Stimulated activated naive CD4-positive, alpha-beta T cell treated with Interleukin-2 at 50 U/mL for 16 hours (primary cell): ENCODE measurements at places on chromosomes 12 and 14.
A peak's percentile ranks its signal among the peaks of the same experiment; 100 is the strongest.

- no peak for DNase-seq
Observed at GRCh38 chr12:3348055-3348454, 142.9 kb upstream of the PRMT8 start.

GRCh38 chr12:95336387-95337067 lies 118.9 kb downstream of the VEZT start:
- no peak for DNase-seq

DNA sequence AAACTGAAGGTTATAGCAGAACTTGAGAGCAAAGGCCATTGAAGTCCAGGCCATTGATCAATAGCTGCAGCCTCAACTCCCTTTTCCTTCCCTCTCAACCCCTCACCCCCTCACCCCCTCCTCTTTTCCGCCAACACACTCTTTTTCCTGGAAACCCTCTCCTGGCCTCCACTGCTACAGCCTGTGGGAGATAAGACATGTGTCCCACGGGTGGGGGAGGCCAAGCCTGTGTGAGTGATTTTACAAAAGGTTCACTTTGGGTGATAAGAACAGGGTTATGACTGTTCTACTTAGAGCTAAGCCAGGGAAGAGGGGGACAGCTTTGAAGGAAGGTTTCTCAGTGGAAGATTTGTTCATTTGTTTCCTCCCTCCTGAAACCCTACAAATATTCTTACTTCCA lies 9.2 kb upstream of the FGF23 start:
- no peak for DNase-seq

DNA sequence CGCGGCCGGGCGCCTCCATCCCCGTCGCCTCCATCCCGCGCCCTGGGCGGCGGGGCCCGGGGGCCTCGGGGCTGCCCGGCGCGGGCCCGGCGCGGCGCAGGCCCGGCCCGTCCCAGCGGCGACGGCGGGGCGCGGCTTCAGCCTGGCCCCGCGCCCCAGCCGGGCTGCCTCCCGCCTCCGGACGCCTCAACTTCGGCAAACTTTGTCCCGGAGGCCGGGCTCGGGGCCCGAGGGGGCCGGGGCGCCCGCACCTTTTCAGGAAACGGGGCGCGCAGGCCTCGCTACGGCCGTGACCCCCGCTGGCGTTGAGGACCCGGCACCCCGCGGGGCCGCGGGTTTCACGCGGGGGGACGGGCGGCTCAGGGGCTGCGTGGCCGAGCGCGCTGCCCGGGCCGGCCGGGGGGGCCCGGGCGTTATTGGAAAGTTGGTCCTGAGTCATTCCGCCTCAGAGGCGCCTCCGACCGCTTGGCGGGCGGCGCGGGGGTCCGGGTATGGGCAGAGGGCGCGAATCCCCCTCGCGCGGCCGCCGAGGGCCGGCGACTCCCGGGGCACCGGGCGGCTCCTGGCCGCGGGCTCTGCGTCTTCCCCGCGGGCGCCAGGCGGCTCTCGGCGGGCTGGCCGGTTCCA lies 575 bp downstream of the TRAF3 start:
- no peak for DNase-seq

- no peak for DNase-seq
Observed at GRCh38 chr12:51865757-51866270, 17.3 kb upstream of the FIGNL2 start.

- no peak for DNase-seq
Observed at GRCh38 chr12:113758165-113758924, 207.8 kb downstream of the RBM19 start.

DNA sequence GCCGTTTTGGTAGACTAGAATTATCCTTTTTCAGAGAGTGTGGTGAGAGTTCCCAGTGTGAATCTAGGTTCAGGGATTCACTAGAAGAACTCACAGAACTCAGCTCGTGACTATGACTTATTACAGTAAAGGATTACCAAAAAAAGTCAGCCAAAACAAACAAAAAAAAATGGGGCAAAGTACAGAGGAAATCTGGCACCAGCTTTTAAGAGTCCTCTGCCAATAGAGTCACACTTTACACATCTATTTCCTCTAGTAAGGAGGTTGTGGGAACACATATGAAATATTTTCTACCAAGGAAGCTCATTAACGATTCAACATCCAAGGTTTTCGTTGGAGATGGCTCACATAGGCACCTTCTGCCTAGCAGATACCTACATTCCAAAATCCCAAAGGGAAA lies 28.2 kb downstream of the TSPAN19 start:
- no peak for DNase-seq

GRCh38 chr12:32115404-32116104 lies 8.9 kb downstream of the BICD1 start:
- no peak for DNase-seq

- no peak for DNase-seq
Observed at GRCh38 chr14:88289996-88290395, 33.1 kb downstream of the KCNK10 start.

DNA sequence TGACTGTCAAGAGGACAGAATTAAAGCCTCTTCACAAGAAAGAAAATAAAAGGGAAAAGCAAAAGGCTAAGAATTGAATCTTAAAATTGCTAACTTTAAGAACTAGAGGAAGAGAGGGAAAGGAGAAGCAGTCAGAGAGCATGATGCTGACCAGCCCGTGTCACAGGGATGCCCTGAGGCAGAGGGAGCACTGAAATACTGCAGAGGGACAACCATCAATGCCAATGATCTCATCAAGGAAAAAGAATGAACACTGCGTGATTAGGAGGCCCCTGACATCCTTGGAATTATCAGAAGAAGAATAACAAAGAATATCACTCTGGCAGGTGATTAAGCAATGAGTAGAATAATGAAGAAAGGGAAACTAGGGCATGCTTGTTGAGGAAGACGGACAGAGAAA lies 252.2 kb upstream of the GRIP1 start:
- DNase-seq = no peak

- no peak for DNase-seq
Observed at GRCh38 chr14:104637546-104638003, 33.0 kb upstream of the TMEM179 start.

GRCh38 chr12:10030446-10030845 lies at the start of gene CLEC9A:
Gene CLEC9A, plus strand, starts transcription at chr12:10030682. Its CDS starts 22,006 bp downstream, at chr12:10052688.
- no peak for DNase-seq

- DNase-seq = no peak
Observed at GRCh38 chr12:29389295-29389919, 8.4 kb upstream of the ERGIC2 start.

DNA sequence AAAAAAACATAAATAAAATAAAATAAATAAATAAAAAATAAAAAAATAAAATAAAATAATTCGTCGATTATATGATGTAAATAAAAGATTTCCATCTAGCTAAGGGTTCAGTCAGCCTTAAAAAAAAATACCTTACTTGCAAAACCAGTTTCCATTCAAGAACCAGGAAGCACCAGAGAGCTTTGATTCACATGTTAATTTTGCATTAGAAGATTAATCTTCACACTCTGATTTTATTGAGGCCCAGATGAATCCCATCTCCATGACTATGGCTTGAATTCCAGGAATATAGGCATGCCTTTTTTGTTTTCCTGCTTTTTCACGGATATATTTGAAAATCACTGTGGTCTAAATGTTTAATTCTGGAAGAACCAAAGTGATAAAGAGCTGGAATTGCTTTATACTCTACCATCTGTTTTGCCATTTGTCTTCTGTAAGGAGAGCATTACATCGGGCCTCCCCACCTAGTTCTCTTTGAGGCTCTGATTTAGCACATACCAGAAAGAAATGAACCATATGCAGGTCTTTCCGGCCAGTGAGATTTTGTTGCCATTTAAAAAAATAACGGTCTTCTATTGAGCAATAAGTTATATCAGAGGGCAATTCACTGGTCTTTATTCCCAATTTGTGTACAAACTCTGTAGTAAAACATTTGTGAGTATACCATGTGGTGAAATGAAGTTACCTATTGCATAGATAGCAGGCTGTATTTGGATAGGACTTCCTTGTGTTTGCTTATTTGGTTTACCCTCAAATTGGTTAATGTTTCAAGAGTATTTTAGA lies 175.5 kb downstream of the AEBP2 start:
- no peak for DNase-seq

GRCh38 chr12:105025890-105026289 lies 39.8 kb downstream of the NOPCHAP1 start:
- DNase-seq = no peak

- DNase-seq = peak; percentile 9
Observed at GRCh38 chr14:100239211-100239839, 381 bp downstream of the YY1 start.

DNA sequence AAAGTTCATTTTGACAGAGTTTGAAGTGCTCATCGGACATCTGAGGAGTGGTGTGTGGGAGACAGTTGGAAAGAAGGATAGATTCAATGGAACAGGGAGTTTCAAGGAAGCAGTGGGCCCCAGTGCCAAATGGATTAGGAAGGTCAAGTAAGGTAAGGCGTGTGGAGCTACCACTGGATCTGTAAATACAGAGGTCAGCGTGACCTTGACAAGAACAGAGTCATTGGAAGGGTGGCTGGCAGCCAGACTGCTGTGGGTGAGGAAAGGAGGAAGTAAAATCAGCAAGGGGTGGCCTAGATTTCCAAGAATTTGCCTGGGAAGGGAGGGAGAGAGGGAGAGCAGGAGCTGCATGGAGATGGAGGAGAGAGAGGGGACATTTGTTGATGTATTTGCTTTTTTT lies 68.2 kb upstream of the IGF1 start:
- no peak for DNase-seq

DNA sequence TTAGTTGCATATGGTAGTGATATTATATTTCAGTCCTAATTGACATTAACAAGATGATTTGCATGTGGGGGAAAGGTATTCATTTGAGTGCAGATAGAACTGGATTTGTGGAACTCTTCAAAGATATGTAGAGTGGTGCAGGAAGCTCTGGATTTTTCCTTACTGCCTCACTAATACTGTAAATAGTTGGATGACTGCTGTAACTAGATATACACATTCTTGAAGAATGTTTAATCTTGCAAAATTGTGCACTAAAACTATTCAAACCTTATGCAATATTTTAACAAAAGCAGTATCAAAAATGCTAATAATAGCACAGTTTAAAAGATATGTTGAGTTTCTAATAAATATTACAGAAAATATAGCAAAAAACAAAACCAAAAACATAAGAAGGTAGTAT lies 43.1 kb upstream of the ATF7IP start:
- no peak for DNase-seq

DNA sequence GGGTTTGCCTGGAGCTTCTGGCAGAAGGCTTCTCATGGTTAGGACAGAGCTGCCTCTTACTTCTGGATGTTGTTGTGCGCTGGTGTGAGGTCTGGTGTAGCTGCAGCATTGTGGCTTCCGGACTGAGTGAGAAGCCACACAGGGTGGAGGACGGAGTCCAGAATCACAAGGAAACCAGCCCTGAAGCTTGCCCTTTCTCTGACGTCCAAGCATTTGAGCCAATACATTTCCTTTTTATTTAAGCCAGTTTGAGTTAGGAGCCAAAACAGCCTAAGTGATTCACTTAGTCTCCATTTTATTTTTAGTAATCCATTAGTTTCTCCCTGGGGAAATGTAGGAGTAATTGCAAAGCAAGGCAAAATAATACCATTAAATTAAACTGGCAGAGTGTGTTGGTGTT lies 402.4 kb upstream of the RGS6 start:
- DNase-seq = no peak

- DNase-seq = no peak
Observed at GRCh38 chr14:58066115-58066514, 85.9 kb downstream of the ARMH4 start.

DNA sequence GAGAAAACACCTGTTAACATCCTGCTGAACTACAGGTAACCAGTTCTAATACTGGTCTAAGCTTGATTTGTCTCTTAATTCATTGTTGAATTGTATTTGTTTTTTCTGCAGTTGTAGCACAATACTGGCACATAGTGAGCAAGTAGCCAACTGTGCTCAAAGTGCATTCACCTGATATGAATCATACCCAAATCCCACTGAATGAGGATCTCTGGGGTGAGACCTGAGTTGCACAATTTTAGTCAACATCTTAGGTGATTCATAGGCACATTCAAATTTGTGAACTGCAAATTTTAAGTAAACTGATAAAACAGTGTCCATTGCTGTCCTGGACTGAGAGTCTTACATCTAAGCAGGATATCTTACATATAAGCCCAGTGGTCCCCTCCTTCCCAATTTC lies 12.8 kb downstream of the KCNC2 start:
- DNase-seq = no peak

DNA sequence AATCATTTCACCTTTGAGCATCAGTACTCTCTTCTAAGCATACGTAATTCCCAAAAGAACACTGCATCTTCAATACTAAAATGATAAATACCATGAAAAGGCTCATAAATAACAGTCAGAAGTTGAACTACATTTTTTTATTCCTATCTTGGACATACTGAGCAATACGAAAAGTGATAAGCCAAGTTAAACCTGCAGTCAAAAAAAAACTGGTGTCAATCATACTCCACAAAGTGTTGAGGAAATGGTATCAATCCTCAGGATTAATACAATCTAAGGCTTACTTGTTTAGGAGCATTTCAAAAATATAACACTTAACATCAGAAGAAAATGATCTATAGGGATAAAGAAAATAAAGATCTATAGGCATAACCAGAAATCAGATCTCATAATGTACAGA lies 5.5 kb downstream of the BTG1 start:
- DNase-seq = no peak

DNA sequence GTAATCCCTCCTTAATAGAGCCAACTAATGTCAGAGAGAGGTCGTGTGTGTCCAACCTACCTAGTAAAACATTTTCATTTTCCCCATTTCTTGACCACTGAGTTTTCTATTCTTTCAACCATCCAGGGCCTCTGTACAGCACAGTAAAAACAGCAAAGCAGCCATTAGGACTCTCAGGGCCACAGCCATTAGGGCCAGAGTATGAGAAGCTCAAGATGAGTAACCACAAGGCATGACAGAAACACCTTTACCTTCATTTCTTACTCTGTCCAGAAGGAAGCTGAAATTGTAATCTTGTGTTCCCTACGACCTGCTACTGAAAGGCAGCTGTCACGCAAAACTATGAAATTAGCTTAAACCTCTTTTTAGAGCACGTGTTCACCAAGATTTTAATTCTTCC lies 2.3 kb downstream of the SPPL3 start:
- DNase-seq = no peak

GRCh38 chr12:5619628-5620027 lies 187.7 kb downstream of the NTF3 start:
- no peak for DNase-seq

DNA sequence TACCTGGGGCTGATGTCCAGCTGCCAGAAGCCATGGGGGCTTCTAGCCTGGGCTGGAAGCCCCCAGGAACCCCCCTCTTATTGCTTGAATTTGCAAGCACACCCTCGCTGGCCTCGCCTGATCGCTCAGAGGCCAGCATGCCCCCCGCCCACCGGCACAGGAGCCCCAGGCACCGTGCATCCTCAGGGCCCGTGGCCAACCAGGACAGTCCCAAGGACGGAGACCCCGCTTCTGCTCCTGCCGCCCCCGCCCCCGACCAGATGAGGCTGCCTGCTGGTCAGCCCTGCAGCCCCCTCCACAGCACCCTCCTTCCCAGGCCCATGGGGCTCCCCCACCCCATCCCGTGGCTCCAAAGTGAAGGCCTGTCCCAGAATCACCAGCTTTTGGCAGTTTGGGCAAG lies 21.2 kb downstream of the RAB35 start:
- no peak for DNase-seq

GRCh38 chr14:104676130-104676693 lies 13.2 kb upstream of the INF2 start:
- no peak for DNase-seq

GRCh38 chr12:47160316-47161244 lies 80.8 kb upstream of the AMIGO2 start:
- DNase-seq = no peak
